ENCODE measurements at places on chromosomes 1 and 21. TPM values are rescaled to one million over a fixed set of nuclear protein-coding genes. Genes with fewer than 3 reads are reported as not detected.

DNA sequence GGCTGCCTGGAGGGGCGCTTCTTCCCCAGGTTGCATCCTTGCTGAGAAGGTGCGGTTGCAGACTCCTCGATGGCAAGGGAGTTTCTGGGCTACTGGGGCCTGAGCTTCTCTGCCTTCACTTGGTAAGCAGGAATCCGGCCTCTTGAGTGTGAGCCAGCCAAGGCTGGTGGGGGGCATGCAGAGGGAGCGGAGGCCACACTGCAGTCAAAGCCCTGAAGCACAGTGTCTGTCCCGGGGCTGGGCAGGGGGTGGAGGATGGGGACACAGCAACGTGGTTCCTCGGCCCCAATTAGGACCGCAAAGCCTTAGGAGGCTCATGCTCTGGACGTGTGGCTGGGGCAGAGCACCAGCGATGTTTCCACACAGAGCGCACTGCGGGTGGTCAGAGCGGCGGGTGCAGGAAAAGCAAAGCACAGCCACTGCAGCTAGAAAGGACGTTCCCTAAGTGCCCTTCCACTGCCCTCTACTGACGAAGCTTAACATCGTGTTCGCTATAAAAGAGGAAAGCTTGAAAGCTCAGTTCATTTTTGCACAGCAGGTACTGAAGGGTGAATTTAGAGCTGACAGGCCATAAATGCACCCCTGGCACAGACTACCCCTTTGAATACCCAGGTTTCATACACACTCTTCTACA is 60.7 kb upstream of the COG2 start:
- DNase-seq, result no peak

DNA sequence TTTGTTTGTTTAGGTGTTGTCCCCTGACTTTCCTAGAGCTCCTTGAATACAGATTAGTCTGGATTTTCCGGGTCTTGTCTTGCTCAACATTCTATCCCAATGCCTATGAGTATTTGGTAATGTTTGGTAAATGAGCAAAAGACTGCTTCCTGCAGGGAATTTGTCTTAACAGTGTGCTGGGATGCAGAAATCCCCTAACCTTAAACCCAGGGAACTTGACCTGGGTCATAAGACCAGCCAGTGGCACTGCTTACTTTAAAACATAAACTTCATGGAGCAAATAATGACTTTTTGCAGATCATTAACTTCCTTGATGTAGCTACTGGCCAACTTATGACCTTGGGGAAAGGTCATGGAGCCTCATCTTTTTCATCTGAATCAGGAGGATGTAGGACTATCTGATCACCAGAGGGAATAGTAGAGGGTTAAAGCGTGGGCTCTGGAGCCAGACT is 27.2 kb downstream of the TCEANC2 start:
- no peak for DNase-seq

The SYNC gene
- 4.5 TPM for total RNA-seq

GRCh38 chr1:12052008-12052573 is 11.0 kb upstream of the TNFRSF8 start:
- peak; percentile 78 for DNase-seq

- DNase-seq, result no peak
Observed at GRCh38 chr1:178510155-178510554, 2.8 kb upstream of the TEX35 start.

- DNase-seq, result no peak
Observed at GRCh38 chr21:31173881-31174555, 135.7 kb upstream of the KRTAP19-8 start.

DNA sequence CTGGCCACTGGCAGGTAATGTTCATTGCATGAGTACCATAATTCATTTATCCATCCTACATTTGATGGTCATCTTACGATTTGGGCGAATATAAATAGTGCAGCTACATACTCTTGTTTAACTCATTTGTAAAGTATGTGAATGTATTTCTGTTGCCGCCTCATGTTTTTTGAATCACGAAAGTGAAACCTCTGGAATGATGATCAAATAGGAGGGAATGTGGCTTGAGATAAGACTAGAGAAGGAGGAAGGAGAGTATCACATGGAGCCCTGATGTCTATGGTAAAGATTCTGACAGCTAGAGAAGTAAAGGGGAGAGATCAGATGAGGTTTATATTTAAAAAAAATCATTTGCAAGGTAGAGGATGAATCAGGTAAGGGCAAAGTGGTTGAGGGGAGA is 8.0 kb downstream of the MRPS14 start:
- DNase-seq, result no peak

- no peak for DNase-seq
Observed at GRCh38 chr1:27760426-27760825, 12.6 kb upstream of the STX12 start.

The C1QC gene
- not detected for total RNA-seq

DNA sequence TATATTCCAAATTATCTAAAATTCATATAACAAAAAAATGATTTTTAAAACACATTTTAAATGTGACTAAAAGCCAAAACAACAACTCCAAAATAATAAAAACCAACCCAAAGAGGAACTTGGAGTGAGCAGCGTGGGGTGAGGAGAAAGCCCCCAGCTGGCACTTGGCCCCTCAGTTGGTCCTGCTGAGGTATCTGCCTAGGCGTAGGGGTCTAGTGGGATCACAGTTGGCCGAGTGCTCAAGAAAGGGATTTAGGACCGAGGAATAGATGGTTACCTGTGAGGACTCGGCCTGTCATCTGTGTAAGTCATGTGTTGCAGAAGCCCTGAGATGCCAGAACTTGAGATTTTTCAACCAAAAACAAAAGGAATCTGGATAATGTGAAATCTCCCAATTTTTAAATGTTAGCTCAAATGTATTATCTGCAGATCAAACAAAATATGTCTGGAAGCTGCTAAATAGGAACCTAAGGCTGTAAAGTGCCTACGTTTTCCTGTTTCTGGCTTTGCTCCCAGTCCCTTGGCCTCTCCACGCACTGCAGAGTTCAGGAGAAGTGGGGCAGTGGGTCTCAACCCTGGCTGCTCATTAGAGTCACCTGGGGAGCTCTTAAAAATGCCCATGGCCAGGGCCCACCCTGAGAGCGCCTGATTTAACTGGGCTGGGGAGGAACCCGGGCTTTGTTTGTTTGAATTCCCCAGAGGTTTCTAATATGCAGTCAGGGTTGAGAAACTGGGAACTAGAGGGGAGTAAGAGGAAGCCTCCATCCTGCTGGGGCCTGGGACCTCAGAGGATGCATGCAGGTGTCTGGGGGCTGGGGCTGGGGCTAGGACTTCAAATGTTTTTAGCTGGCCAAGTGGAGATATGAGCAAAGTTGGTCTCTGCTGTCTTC is 38.5 kb upstream of the LDLRAP1 start:
- no peak for DNase-seq

The KRTAP27-1 gene
- not detected for total RNA-seq

DNA sequence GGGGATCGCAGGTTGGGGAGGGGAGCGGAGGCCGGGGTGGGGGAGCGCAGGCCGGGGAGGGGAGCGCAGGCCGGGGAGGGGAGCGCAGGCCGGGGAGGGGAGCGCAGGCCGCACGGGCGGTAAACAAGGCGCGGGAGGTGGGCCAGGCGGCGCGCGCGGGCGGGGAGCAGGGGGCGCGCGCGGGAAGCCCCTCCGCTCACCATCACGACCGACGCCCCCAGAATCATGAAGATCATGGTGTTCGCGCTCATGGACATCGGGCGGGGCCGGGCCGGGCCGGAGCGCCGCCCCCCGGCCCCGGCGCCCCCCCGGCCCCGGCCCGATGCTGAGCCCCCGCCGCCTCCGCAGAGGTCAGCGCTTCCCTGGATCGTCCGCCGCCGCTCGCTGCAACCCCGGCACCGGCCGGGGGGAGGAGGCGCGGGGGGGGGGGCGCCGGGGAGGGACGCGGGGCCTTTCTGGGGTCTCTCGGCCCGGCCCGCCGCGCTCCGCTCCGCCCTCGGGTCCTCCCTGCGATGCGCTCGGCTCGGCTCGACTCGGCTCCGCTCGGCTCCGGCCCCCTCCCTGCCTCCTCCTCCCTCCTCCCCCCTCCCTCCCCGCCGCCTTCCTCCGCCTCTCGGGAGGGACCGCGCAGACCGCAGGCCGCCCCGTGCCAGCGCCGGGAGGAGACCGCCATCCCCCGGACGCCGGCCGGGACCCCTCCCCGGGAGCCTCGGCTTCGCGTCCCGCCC is at the start of gene TMEM240:
TSS of gene TMEM240 (minus strand) at position 535 of the 728 bp plus-strand sequence. CDS start at position 257, 278 bp downstream.
- no peak for DNase-seq

The ZNF695 gene
- 6.2 TPM for total RNA-seq

The OR6K3 gene
- not detected for total RNA-seq

The TTC24 gene
- not detected for total RNA-seq

GRCh38 chr1:195806060-195806459 is 802.2 kb downstream of the KCNT2 start:
- DNase-seq, result no peak

The NTRK1 gene
- not detected for total RNA-seq

The MSTO1 gene
- 47.0 TPM for total RNA-seq
